ENCODE measurements at places on chromosomes 16 and 17.

GRCh38 chr17:60724647-60725046 lies 47.0 kb downstream of the BCAS3 start:
- no peak for DNase-seq

- no peak for DNase-seq
These were observed 154.8 kb upstream of the HSBP1 start for GRCh38 chr16:83652943-83653342.

GRCh38 chr16:30445408-30446202 lies at the start of gene SEPHS2:
SEPHS2 (minus strand) TSS chr16:30445874; CDS start chr16:30445727, 147 bp downstream.
- DNase-seq = peak; percentile 86

GRCh38 chr17:75724016-75725003 lies 3.1 kb downstream of the ITGB4 start:
- no peak for DNase-seq

GRCh38 chr16:4016005-4016352 lies 100.3 kb downstream of the ADCY9 start:
- DNase-seq = no peak

DNA sequence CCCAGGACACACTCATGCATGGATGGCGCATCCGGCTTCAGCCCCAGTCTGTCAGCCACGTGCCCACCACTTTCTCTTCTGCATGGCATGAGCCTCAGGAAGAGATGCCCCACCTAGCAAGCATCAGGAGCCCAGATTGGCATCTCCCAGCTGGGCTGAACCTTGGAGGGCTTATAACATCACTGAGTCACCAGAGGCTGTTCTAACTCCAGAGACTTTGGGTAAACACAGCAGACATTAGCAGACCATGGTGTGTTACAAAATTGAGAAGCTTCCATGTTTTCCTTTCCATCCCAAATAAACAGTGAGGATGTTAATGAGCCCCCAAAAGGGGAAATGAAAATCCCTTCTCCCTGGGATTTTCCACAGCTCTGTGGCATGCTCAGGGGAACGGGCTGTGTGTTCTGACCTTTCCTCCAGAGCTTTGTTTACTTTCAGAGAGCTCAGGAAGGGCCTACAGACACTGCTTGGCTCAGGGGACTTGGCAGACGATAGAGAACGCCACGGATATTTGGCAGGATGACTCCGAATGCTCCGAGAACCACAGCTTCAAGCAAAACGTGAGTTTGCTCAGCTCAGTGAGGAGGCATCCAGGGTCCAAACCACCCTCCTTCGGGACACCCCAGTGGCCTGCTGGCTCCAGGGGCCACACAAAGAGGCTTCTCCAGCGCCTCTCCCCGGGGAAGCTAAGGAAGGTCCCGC lies 16.5 kb downstream of the GLP2R start:
- DNase-seq = peak; percentile 11

DNA sequence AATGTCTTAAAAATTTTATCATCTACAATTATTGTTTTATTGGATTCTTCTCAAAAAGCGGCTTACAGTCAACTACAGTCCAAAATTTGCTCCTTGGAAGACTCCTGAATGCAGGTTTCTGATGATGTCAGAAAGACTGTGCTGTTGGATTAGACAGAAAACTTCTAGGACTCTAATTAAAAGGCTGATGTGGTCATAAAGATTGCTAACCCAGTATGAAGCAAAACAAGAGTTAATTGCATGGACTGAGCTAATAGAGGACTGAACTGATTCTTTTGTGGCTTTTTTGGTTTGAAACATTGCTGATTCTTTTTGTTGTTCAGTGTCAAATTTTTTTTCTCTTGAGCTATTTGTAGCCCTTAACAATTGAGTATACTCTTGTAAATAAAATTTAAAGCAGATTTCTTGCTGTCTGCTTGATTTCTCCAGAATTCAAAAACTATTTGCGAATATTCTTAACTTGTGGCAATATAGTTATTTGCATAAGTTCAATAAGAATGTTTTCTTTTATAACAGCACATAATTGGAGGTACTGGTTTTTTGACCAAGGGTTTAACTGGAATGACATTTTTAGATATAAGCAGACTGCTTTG lies 33.1 kb upstream of the LCMT1 start:
- no peak for DNase-seq

- DNase-seq = peak; percentile 75
These were observed 147.4 kb upstream of the TBX2 start for GRCh38 chr17:61251939-61252865.

DNA sequence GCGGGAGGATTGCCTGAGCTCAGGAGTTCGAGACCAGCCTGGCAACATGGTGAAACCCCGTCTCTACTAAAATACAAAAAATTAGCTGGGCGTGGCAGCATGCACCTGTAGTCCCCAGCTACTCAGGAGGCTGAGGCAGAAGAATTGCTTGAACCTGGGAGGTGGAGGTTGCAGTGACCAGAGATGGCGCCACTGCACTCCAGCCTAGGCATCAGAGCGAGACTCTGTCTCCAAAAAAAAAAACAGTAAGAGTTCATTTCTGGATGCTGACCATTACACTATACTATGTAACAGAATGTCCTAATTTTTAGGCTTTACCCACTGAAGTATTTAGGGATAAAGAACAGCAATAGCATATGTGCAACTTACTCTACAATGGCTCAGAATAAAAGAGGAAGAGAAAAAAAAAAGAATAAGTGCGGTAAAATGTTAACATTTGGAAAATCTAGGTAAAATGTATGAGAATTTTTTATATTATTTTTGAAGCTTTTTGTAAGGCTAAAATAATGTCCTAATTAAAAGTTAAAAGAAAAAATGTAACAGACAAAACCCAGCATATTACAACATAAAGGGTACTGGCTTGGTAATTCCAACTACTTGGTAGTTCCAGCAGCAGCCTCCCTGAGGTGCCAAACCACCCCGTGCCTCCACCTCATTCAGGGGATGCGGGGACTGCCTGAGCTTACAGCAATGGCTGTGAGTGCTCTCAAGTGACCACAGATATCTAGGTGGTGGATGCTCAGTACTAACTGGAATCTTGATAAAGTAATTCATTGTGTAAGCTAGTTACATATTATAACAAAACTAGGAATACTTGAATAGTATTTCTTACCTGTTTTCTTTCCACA lies 10.9 kb downstream of the COPS3 start:
- DNase-seq = no peak

DNA sequence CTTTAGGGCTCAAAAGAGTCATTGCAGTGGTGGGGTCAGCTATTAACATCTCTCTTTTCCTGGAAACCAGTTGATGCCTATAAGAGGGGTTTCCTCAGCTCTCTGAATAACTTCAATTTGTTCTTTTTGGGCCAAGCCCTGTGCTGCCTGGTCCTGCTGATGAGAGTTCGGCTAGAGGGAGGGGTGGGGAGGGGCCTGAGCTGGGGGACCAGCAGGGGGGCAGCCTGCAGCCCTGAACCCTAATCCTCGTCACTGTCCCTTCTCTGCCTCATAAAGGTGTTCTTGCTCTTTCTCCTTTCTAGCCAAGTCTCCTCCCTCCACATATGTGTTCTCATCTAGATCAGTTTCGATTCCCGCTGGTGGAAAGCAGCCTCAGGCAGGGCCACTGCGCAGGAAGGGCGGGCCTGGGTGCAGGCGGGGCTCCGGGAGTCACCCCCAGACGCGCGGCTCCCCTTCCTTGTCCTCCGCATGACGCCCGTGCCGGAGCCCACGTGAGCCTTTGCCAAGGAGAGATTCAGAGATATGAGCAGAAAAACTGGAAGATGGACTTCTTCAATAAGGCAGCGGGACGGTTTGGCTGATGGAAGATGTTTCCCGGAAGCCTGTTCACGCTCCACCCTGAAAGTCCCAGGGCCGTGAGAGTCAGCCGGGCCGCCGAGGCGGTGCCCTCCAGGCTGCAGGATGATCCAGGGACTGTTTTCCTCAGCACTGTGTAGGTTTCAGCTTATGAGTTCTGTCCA lies 15.0 kb upstream of the RHOT1 start:
- DNase-seq = peak; percentile 41

- no peak for DNase-seq
These were observed 49.0 kb upstream of the PIK3R6 start for GRCh38 chr17:8916466-8916865.

DNA sequence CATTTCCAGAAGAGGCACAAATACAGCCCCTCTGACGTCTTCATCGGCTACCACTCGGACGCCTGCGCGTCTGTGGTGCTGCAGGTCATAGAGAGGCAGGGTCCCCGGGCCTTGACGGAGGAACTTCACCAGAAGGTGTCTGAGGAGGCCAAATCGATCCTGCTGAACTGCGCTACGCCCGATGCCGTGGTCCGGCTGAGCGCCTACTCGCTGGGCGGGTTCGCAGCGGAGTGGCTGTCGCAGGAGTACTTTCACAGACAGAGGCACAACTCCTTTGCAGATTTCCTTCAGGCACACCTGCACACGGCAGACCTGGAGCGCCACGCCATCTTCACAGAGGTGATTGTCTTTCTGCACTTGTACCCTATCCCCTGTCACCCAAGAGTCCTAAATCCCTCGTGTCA lies 67.0 kb upstream of the ENDOV start:
- DNase-seq = no peak

DNA sequence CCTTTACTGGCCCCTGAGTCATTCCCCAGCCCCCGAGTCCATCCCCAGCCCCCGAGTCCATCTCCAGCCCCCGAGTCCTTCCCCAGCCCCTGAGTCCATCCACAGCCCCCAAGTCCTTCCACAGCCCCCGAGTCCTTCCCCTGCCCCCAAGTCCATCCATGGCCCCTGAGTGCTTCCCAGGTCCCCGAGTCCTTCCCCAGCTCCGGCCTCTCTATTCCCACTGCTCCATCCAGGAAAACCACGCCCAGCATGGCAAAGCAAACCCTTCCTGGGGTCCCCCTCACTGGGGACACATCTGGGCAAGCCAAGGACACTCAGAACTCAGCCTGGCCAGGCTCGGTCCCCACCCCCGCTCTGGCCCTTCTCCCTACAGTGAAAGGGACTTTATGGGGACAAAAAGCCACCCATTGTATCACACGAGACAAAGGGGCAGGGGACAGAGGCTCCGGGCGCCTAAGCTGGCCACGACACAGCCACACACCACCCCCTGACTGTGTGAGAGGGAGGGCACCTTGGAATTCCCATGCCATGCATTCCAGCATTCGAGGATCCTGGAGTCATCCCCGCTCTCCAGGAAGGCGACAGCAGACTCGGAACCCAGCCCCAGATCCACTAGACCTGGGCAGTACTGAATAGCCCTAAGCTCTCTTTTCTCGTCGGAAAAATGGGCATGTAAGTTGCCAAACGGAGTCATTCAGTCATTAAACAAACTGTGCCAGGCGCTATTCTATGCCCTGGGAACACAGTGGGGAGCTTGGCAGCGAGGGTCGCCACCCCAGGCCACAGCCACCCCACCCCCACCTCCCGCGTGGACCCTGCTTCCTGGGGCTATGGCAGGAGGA lies 14.0 kb downstream of the PLLP start:
- no peak for DNase-seq

DNA sequence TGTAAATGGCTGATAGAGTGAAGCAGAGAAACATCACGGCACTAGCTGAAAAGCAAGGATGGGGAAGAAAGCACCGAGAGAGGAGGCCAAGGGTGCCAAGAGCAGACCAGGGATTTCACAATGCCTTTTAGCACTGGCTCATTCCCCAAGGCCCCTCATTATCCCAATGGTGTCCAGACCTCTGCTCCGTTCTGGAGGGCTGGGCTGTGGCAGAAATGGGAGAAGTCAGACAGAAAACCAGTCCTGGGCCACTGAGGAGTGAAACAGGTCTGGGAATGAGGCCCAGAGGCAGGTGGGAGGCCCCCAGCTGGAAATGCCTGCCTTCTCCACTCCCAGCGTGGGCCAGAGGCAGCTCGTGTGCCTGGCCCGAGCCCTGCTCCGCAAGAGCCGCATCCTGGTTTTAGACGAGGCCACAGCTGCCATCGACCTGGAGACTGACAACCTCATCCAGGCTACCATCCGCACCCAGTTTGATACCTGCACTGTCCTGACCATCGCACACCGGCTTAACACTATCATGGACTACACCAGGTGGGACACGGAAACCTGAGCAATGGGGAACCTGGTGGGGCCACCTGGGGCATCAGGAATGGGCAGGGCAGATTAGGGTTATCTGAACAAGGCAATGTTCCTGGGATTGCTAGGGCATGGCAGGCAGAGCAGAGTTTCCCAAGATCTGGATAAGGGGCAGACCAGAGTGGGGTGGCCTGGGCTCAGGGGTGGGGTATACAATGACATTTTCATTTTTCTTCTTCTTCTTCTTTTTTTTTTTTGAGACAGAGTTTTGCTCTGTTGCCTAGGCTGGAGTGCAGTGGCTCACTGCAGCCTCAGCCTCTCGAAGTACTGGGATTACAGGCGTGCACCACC lies 20.3 kb downstream of the ANKRD40 start:
- DNase-seq = no peak

DNA sequence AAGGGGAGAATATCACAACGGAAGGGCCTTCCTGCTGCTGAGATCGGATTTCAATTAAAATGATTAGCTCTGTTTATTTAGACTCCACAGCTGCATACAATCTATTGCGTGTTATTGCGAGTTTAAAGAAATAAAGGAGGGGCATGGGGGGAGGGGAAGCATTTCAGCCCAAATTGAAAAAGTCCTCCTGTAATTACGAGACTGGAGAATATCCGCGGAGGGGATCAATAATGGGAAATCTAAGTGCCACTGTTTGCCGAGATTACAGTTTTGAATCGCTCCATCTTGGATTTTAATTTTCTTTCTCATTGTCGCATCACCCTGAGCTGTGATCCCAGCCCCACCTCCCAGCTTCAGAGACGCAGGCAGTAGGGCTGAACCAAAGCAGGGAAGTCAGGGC lies 15.7 kb upstream of the RPL38 start:
- no peak for DNase-seq

- no peak for DNase-seq
These were observed at the start of gene GLIS2 for GRCh38 chr16:4315186-4316107. GLIS2 (plus strand) TSS chr16:4316067; CDS start chr16:4332281, 16,214 bp downstream.

- no peak for DNase-seq
These were observed 14.2 kb upstream of the CCNF start for GRCh38 chr16:2415085-2415484.

- DNase-seq = peak; percentile 72
These were observed 58.1 kb downstream of the ZFHX3 start for GRCh38 chr16:72989579-72990551.

Measured in GM04503 (cell line).